ENCODE measurements at places on chromosomes 6 and 20.

DNA sequence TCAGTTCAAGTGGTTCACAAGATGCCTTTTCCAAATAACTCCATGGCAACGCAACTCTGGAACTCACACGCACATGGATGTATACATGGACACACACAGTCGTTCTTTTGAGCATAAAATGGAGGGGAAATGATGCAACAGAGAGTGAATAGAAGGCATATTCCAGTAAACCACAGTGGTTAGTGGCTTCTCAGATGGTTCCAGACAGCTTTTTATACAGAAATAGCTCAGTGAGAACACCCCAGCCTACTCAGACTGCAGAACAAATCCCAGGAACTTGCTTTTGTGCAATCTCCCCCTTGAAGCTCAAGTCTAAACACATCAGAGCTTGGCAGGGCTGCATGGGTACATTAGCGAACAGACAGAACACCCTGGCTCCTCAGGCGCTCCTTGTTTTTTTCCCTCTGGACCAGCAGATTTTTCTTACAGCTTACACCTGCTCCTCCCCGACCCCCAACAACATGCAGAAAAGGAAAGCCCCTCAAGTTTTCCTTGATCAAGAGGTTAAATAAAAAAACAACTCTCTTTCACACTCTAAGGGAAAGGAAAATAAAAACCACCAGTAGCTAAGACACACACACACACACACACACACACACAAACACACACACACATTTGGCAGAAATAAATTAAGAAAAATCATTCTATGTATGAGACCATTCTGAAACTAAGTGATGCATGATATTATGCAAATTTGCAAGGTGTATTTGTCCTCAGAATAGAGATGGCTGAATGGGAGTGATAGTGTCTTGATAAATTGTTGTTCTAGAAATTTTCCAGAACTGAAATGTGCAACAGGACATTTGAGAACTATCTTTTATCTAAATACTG, 51.2 kb upstream of the RANBP9 start:
- DNase-seq: no peak

- DNase-seq: no peak
These were observed 35.9 kb downstream of the CDYL start for GRCh38 chr6:4812068-4812467.

DNA sequence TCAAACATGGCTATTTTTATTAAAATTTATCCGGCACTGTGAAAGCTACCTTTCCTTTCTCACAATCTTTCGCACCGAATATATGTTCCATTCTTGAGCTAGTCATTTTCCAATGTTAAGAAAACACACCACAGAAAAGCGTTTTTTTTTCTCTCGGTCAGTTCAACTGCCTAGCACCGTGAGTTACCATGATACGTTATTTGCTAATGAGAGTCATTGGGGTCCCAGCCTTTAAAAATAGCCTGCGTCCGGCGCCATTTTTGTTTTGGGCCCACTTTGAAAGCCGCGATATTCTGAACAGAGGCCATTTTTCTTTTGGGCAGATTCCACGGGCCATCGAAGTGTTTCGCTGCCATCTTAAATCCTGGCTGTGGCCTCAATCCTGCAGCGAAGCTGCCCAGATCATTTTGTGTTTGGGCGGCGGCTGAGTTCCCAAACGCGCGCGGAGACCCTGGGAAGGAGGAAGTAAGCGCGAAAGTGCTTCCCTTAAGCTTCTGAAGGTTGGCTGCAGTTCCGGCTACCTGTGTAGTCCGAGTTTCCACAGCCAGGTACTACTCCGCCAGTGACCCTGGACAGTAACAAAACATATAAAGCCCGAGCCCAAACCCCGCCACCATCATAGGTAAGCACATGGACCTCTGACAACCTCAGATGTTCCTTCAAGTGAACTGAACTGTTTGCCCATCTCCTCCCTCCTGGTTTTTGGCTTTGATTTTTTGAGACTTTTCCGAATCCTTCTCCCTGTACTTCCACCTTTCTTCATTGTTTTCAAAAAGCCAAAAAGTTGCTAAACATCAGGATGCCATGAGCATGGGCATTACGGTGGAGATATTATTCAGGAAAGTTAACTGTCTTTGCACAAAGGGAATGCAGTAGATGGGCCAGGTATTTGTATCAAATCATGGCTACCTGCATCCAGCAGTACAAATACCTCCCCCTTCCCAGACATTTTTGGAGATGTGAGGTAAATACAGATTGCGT, at the start of gene SLX4IP:
SLX4IP (plus strand) TSS at position 474 of the 981 bp plus-strand sequence. CDS start 22,900 bp downstream, outside the sequence.
- peak; percentile 65 for DNase-seq

DNA sequence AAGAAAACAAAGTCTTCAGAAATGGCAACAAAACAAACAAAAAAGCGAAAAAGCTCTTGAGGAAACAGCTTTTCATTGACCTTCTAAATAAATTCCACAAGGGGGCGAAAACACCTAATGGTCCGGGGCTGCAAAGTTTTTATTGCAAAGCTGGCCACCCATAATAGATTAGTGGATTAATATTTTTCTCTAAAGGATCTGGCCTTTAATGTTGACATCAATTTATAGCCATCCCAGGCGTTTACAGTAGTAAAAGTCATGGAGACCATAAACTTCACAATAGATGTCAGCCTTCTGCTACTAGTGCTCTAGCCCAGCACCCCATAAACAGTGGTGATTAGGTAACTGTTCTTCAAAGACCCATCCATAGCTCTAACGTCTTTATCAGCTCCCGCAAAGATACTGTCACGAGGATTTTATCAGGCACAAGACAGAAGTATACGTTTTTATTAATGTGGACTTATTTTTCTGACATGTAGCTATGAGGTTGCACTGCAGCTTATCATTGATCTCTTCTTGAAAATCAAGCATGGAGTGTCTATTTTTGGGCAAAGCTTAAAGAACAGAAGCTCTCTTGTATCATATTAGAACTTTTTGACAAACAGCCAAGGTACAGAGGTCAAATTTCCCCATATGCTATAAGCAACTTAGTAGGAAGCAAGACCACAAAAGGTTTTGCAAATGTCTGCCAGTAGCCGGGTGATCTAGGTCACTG, 4.7 kb downstream of the CITED2 start:
- no peak for DNase-seq

DNA sequence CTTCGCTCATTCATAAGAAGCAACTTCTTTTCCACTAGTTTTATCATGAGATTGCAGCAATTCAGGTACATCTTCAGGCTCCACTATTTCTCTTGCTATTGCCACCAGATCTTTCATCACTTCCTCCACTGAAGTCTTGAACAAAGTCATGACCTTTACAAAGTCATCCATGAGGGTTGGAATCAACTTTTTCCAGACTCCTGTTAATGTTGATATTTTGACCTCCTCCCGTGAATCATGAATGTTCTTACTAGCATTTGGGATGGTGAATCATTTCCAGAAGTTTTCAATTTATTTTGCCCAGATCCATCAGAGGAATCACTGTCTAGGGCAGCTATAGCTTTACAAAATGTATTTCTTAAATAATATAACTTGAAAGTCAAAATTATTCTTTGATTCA, 1.5 kb downstream of the CENPQ start:
- no peak for DNase-seq

- peak; percentile 37 for DNase-seq
These were observed 11.9 kb upstream of the ME1 start for GRCh38 chr6:83442752-83443151.

- no peak for DNase-seq
These were observed 1.4 kb upstream of the HLA-E start for GRCh38 chr6:30487926-30488325.

DNA sequence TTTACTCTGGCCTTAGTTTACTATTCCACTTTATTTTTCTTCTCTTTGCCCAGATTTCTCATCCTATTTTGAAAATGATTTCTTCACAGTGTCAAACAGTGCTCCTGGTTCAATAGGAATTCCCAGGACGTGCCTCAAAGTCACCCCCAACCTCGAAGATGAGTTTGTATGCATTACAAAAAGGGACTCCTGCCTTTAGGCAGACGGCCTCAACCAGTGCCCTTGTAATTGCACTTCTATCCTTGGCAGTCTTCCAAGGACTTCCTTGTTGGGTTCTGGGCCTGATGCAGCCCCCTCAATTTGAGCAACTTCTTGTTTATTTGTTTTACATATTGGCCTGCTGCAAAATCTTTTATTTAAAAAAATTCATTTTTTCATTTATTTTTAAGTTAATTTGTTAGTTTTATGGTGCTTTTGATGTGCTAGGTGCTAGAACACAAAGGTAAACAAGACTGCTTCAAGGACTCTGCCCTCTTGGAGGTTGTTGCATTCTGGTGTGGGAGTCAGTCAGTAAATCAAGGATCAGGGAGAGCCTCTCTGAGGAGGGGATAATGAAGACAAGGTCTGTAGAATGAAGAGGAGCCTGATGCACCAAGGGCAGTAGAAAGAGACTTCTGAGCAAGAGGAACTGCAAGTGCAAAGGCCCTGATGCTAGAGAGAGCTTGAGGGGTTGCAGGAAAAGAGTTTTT, 181.5 kb upstream of the LAMP5 start:
- DNase-seq: no peak

GRCh38 chr20:313948-314347, 11.4 kb upstream of the SOX12 start:
- no peak for DNase-seq

DNA sequence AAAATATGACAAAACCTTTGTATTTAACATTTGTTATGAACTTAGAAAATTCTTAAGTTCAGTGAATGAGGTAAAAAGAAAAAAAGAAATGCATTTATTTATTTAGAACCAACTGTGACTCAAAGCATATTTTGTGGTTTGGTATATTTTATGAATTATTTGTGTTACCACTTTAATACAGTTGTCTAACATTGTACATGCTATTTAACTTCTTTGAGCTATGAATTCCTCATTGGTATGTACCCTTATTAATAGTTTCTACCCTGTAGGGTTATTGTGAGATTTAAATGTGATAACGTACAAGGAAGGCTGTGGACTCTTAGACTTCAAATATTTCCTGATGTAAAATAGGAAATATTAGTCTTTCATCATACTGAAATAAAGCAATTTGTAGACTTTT, 162.6 kb downstream of the MMUT start:
- no peak for DNase-seq

DNA sequence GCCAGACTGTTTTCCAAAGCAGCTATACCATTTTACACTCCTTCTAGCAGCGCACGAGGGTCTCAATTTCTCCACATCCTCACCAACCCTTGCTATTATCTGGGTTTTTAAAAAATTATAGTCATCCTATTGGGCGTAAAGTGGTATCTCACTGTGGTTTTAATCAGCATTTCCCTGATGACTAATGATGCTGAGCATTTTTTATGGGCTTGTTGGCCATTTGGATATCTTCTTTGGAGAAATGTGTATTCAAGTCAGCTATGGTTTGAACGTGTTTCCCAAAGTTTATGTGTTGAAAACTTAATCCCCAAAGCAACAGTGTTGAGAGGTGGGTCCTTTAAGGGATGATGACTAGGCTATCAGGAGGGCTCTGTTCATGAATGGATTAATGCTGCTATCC, 6.7 kb downstream of the MCUR1 start:
- no peak for DNase-seq

DNA sequence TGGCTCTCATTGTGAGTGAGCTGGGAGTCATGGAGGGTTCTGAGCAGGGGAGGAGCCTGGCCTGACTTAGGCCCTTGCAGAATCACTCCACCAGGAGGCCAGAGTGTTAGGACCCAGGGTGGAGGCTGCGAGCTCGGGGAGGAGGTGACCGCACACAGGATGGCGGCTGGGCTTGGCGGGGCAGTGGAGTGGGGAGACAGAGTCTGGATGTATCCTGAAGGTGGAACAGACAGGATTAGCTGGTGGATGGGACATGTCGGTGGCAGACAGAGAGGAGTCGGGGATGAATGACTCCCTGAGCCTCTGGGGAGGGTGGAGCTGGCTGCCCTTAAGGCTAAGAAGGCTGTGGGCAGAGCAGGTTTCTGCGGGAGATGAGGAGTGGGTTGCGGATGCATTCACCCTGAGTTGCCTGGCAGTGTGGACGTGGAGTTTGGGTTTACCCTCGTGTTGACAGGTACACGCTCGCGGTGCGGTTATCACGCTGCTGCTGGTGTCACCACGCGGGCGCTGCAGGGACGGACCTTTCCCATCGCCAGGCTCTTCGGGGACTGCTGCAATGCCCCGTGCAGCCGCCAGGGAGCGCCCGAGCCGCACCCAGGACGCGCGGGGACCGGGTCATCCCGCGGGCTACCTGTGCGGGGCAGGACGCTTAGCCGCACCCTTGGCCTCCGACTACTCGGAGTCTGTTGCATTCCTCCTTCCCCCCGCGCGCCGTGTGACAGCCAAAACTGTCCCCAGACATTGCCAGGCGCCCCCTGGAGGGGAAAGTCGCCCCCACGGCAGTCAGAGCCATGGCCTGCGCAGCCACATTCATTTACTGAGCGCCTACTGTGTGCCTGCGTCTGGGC, 43.0 kb upstream of the PTGIS start:
- DNase-seq: peak; percentile 57

- DNase-seq: no peak
These were observed 60.4 kb upstream of the SNX9 start for GRCh38 chr6:157762636-157763035.

DNA sequence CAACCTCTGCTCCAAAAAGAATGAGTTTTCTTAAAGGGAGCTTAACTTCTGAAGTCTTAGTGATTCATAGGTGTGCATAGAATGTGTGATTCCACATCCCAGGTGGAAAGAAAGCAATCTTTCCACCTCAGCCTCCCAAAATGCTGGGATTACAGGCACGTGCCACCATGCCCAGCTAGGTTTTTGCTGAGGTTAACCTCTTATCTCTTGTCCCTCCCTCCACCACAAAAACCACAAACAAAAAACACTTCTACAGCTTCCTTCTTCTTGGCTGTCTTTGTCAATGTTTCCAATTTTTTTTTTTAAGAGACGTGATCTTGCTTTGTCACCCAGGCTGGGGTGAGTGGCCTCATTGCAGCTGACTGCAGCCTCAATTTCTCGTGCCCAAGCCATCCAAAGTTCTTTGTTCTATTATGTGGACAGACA, 8.1 kb upstream of the CSE1L start:
- peak; percentile 63 for DNase-seq

- no peak for DNase-seq
These were observed 36.3 kb upstream of the ADGRG6 start for GRCh38 chr6:142265476-142265875.

DNA sequence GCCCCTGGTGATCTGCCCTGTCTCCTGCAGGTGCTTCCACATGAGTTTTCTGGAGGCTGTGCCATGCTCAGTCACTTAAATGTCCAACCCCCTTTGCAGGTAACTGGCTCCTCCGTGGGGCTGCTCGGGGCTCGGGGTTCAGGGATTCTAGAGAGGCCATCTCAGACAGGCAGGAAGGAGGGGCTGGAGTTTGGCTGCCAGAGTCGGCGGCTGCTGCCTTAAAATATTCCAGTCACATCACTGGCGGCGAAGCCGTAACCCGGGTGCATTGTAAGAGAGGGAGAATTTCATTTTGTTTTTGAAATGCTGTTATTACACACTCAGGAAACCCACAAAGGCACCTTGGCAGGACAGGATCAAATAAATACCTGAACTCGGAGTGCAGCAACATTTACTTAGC, 212.9 kb upstream of the PMEPA1 start:
- DNase-seq: no peak

DNA sequence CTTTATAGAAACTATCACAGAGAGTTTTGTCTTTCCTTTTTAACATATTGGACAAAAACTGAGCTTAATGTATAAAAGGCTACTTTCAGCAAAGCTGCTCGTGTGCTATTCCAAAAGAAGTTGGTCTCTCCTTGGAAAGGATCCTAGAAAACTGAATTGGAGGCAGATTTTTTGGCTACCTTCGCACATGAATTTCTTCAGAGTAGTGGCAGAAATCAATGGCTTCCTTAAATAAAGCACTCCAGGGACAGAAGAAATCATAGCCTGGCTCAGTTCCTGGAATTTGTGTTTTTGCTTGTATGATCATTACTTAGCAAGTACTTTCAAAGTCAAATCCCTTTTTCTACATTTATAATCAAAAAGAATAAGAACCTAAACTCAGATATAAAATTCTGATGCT, 780.3 kb downstream of the PHF3 start:
- DNase-seq: no peak

GRCh38 chr6:30754631-30755030, 10.3 kb upstream of the IER3 start:
- DNase-seq: no peak

Measured in CMK (cell line).